ENCODE measurements at places on chromosomes 4 and X.

- DNase-seq, result no peak
These were observed 40.9 kb downstream of the SEPTIN11 start for GRCh38 chr4:76990288-76991080.

GRCh38 chr4:83180431-83180968 lies 66.0 kb upstream of the PLAC8 start:
- no peak for DNase-seq

- no peak for DNase-seq
These were observed 57.3 kb downstream of the NPNT start for GRCh38 chr4:105952591-105952990.

GRCh38 chr4:3329887-3330286 lies 37.1 kb downstream of the RGS12 start:
- no peak for DNase-seq

- DNase-seq, result no peak
These were observed 410.0 kb upstream of the NR3C2 start for GRCh38 chr4:148852092-148852699.

DNA sequence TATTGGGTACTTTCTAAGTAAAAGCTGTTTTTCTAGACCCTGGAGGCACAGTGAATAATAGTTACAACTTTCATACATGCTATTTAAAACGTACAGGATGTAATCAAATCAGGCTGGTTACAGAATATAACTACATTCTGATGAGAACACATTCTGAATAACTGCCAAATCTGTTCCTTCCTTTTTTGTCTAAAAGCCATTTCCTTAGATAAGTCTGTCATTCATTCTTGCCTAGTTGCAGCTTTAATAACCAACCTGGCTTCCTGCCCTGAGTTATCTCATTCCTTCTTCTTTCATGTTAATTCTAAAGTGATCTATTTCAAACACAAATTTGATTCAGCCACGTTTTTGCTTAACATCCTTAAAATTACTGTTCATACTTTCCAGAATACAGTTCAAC lies 189.7 kb upstream of the ITM2A start:
- DNase-seq, result no peak

- DNase-seq, result no peak
These were observed 33.0 kb downstream of the NAT8L start for GRCh38 chr4:2091990-2092668.

- no peak for DNase-seq
These were observed 300.6 kb downstream of the STIM2 start for GRCh38 chr4:27161191-27161590.

Data from cardiac septum (tissue), 1 donor.